NCI-H69 (cell line): ENCODE measurements at places on chromosomes 1 and 21.

GRCh38 chr1:82154219-82154970 is 353.7 kb downstream of the ADGRL2 start:
- DNase-seq: no peak

DNA sequence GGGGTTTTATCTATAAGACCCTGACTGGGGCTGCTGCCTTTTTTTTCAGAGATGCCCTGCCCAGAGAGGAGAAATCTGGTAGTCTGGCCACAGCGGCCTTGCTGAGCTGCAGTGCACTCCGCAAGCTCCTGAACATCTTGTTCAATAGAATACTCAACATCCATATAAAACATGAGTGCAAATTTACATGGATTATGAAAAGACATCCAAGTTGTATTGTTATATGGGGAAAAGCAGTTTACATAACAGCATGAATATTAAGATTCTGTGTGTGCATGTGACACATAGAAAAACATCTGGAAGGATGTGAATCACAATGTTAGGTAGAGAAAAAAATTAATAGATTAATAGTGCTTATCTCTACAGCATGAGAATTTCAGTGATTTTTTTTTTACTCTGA is 16.4 kb downstream of the COG2 start:
- no peak for DNase-seq

DNA sequence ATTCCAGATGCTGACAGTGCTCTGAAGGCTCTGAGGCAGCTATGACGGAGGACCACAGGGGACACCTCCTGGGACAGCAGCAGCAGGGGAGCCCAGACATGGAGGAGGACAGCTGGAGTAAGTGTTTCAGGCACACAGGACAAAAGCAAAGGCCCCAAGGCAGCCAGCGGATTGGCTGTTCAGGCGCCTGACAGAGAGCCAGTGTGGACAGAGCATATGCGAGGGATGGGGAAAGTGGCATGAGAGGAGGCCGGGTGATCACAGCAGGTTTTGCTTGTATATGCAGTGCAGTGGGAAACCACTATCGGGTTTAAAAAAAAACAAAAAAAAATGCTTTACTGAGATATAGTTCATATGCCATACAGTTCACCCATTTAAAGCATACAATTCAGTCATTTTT is 19.1 kb downstream of the CHRNB2 start:
- no peak for DNase-seq

GRCh38 chr1:147608596-147608995 is 61.7 kb downstream of the ACP6 start:
- no peak for DNase-seq

DNA sequence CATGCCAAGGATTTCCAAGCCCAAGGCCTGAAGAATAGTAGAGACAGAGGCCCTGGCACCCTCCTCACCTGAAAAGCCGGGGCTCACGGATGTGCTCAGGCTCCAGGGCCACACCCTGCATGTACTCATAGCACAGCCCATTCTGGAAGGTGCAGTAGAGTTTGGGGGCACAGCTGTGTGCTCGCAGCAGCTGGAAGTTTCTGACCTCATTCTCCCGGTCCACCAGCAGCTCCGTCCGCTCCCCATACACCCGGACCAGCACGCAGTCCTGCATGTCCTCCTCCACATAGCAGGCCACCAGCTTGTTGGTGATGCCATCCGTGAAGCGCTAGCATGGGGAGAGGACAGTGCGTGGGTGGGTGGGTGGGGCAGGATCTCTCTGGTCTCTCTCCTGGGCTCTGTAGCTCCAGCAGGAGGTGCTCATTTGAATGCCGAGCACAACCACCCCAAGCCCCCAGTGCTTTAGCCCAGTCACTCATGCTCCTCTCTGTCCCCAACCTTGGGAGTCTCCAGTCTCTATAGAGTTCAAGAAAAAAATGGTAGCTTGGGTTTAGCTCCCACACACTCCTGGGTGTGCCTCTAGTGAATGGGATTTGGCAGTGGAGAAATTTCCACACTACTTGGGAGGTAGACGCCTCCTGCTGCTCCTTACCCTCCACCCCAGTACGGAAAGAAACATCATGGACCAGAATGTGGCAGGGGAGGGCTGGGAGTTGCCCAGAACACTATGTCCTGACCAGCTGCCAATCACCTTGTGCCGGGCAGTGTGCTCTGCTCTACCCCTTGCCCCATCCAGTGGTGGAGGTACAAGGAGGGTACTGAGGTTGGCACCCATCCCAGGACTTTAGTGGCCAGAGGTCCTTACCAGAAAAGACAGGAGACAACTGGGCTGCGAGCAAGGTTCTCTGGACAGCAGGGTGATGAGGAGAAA is 1.9 kb downstream of the ETNK2 start:
- no peak for DNase-seq

- no peak for DNase-seq
Measured at GRCh38 chr1:222912730-222913129, 97.9 kb downstream of the DISP1 start.

GRCh38 chr1:209045331-209046057 is 538.0 kb upstream of the CAMK1G start:
- DNase-seq: no peak

DNA sequence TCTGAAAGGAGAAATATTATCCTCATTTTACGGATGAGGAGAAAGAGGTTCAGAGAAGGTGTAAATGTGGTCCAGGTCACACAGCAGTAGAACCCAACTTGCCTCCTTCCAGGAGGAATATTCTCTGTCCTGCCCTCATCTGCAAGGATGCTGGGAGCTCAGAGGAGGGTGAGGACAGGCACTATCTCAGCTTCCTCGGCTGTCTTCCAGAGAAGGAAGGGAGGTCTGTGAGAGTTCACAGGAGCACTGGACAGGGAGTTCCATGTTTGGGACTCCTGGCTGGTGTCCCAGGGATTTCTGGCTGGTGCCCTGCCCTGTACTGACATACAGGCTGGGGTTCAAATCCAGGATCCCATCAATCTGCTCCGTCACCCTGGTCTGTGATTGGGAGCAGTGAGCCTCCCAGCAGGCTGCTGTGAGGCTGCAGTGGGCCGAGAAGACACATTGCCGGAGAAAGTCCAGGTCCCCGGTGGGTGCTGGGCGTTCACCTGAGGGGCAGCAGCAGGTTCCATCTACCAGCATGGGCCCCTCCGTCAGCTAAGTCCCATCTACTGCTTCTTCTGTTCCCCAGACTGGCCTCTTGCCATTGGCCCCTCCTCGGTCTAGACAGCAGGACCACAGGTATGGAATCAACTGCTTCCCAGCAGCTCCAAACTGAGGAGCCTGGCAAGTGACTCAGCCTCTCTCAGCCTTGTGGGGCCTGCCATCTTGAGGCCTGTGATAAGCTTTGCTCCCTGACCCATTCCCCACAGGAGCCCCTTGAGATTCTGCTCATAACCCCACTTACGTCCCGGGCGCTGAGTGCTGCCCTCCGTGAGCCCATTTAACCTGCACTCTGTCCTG is 8.5 kb upstream of the BSND start:
- peak; percentile 25 for DNase-seq

GRCh38 chr1:82894635-82895034 is 1093.9 kb downstream of the ADGRL2 start:
- DNase-seq: no peak

DNA sequence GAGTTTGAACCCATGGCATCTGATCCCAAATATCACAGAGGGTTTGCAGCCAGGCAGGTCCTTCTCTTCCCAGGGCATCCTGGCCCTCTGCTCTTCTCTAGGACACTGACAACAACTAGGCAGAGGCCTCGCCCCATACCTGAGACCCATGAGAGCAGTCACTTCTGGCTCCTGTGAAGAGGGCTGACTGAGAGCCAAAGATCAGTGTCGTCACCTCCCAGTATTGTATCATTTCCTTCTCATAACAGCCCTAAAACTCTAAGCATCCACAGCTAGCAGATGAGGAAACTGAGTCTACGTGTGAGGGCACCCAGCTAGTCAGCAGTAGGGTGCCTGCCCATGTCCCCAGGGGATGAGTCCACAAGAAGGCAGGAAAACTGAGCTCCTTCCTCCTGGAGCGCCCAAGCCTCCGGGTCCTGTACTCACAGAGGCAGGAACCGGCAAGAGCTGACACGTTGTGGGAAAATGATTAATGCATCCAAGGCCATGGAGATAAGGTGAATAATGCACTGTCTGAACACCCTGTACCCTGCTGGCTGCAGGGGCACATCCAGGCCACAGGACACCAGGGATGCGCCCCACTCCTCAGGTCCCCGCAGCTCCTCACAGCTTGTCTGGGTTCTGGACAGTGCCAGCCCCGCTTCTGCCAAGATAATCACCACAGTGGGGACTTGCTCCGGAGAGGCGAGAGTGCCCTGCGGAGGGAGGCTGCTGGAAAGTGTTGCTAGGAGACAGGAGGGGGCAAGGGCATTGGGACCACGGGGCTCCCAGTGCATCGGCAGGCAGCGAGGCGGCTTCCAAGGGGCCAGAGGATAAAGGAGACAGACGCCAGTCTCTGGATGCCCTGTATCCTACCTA is 340.0 kb downstream of the NPHP4 start:
- DNase-seq: no peak

DNA sequence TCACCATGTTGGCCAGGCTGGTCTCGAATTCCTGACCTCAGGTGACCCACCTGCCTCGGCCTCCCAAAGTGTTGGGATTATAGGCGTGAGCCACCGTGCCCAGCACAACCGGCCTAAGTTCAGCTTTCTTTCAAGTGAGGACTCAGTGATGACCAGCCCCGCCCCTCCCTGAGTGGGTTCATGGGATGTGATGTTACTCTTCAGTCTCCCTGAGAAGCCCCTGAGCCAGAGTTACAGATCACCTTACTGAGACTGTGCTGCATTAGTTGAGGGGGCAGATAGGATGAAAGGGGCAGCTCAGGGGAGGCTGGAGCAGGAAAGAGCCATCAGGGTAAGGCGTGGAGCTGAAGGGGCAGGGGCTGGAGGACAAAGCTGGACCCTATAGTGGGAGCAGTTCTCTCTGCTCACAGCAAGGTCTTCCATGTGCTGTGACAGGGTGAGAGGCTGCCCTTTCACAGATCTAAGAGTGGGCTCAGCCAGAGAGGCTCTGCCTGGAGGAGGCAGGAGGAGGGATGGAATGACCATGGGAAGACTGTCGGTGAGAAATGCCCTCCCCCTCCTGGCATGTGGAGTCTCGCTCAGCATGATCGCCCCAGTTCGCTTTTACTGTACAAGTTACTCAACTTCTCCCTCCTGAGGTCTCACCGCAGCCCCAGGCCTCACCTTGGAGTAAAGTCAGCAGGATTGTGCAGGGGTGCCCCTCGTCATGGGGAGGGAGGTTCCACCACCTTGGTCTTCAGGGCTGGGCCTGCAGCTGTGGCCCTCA is 13.4 kb downstream of the SH2D2A start:
- no peak for DNase-seq

- DNase-seq: no peak
Measured at GRCh38 chr21:33042812-33043211, 17.1 kb downstream of the OLIG2 start.

- DNase-seq: no peak
Measured at GRCh38 chr1:8870616-8871538, 7.6 kb downstream of the ENO1 start.

DNA sequence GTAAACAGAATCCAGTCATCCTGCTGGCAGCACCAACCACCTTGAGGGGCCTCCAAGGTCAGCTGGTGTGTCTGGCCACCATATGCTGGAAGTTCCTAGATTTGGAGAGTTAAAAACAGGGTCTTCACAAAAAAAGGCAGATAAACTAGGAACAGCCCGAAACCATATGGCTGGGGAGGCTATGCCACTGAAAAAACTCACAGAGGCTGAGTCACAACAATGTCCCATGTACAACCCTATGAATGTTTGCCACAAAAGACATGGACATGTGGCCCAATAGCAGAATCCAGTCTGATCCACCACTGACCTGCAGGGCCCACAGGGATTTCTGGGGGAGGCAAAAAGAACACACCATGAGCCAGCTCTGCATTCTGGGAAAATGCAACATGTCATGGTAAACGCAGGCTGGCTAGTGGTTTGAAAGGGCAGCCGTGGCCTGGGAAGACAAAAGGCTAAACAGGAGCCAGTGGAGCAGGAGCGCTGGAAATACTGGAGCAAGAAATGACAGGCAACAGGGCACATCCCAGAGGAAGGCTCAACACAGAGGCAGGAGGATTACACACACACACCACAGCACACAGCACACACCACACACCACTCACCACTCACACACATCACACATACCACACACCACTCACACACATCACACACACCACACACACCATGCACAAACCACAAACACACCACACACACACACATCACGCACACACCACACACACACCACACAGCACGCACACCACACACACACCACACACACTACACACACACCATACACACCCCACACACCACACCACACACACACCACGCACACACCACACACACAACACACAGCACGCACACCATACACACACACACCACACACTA is 55.4 kb downstream of the HSF2BP start:
- DNase-seq: peak; percentile 40

DNA sequence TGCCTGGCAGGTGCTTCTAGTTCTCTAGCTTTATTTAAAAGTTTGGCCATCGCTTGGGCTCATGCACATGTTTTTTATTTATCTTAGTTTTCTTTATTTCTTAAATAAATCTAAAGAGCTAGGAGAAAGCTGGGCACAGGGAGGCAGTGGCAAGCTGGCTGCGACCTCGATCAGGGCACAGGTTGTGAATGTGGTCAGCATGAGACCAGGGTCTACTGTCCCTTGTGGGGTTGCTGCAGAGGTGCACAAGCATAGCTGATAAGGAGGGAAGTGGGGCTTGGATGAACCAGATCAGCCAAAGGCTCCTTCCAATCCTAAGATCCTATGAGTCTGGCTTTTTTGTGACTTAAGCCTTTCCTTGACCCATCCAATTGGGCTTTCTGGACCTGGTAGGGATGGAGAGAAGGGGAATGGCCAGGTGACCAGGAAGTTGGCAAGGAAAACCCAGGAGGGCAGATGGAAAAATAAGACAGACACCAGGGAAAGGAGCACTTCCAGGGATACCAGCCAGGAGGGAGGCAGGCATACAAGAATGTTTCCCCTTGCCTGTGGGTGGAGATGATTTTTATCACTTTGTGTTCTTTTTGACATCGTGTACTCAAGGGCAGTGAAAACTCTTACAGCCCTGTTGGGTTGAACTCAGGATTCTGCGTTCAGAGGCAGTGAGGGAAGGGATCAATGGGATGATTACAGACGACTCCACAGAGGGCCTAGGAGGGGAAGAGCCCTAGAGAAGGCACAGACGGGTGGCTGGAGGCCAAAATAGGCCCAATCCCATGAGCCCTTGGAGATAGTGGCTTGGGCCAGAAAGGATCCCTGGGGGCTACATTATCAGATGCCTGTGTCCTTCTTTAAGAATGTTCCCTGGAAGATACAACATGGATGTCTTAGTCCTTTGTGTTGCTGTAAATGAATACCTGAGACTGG is 8.5 kb downstream of the CYP4B1 start:
- no peak for DNase-seq

DNA sequence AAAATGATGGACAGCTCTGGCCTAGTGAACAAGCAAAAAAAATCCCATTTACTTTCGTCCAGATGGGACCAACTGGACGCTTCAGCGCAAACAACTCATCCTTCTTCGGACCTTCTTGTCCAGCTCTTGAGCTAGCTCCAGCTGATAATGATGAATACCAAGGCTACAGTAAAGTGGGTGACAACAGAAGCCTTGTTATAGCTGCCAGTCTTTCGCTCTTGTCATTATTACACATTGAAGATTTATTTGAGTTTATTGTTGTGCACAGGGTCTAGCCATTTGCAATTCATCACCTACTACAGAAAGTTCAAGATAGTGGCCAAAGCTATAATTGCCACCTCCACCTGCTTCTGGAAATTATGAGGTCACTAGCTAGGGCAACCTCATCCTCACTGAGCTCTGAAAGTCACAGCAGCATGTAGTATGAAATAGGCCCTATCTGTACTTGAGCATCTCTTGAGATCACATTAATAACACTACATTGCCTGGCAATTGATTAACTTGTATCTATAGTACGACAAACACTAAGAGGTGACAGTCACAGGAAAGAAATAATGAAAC is 76.9 kb downstream of the GPATCH2 start:
- peak; percentile 89 for DNase-seq
